Kidney (tissue), 22 donors: ENCODE measurements at places on chromosomes 7 and 10.

- no peak for DNase-seq
These were observed 80.9 kb downstream of the UNCX start for GRCh38 chr7:1313613-1314012.

- no peak for DNase-seq
These were observed 182.4 kb downstream of the DNAJB6 start for GRCh38 chr7:157519246-157519645.

GRCh38 chr7:134828361-134828760, 48.9 kb downstream of the CALD1 start:
- no peak for DNase-seq

DNA sequence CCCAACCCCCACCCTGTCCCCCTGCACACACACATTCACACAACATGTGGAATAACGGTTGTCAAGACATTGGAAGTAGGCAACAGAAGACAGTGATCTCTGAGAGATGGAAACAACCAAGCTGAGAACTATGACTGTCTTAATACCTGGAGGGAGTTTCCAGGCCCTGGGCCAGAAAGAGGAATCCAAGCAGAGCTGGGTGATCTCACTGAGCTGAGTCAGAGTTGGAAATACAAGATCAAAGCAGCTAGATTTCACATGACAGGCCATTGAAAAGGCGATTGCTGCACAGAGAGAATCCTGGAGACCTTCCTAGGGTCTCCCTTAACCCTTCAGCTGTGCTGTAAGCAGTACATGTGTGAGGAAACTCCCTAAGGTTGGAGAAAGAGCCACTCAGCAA, 165.8 kb upstream of the PRSS1 start:
- no peak for DNase-seq

DNA sequence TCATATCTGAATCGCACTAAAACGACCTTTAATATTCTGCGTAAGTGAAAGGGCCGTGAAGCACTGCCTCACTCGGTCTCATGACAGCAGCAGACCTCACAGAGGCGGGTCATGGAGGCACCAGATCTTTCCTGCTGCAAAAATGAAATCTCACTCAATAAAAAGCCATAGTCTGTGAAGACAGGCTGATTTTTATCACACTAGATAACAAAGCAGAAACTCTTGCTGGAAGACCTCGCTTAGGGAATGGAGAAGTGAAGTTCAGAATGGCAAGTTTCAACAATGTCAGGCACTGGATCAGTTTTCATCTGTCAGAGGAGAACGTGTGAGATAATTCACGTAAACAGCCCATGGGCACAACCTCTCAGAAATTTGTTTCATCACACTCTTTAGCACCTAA, 8.0 kb downstream of the SEPHS1 start:
- no peak for DNase-seq
